ENCODE measurements at places on chromosomes 2 and 18.

DNA sequence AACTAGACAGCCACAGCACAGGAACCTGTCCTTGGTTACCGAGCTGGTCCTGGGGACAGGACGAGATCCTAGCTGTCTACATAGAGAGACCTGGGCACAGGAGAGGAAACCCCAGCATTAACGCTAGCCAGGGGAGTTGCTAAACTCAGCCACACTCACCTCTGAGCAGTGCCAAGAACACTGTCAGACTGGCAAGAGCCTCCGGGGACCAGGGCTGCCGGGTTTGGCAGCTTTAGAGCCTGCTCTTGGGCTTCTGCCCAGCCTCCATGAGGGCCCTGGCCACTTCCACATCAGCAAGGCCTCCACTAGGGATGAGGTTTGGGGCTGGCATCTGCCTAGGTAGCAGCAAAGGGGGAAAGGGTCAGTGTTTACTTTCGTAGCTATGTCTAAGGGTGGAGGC lies 6.7 kb downstream of the TMBIM1 start:
- no peak for DNase-seq

DNA sequence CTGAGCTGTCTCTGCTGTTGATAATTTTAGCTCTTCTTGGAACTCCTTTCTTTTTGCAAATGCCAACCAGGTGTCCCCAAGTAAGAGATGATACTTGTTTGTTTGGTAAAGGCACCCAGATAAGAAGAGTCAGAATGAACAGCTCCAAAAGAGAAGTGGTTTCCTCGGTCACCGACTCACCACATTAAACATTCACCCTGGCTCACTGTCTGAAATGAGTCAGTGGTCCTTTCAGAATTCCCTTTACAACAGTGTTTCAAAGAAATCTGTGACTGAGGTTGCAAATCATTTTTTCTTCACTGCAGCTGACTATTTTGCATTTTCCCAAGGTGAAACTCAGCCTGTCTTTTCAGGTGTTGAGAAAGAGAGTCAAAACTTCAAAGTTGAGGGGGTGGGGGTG lies 16.2 kb upstream of the CXCR4 start:
- no peak for DNase-seq

DNA sequence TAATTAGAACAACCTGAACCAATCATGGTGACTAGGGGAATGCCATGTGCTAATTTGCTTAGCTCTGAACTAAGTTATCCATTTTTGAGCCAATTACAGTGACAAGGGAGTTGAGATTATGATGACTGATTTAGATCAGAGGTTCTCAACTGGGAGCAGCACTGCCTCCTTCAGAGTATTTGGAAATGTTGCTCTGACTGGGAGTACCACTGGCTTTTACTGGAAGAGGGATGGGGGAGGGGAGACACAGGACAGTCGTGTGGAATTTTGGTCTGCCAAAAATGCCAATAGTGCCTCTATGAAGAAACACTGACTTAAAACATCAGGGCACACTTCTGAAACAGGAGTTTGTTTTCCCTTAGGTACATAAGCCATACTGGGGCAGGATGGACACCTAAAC lies 48.1 kb upstream of the VPS54 start:
- DNase-seq, result no peak

DNA sequence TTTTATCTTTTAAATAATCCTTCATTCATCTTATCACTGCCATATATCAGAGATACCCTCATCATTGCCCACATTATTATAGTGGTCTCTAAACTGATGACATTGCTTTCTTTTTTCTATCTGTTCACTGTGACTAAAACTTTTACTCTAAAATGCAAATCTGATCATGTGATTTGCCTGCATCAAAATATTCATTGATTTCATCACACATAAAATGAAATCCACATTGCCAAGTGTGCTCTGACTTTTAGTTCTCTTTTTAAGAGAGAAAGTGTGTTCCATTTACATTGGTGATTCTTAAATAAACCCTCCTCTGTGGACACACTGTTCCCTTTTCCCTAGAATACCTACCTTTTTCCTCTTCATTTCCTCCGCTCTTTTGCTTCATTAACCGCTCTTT lies 7.5 kb downstream of the REL start:
- no peak for DNase-seq

DNA sequence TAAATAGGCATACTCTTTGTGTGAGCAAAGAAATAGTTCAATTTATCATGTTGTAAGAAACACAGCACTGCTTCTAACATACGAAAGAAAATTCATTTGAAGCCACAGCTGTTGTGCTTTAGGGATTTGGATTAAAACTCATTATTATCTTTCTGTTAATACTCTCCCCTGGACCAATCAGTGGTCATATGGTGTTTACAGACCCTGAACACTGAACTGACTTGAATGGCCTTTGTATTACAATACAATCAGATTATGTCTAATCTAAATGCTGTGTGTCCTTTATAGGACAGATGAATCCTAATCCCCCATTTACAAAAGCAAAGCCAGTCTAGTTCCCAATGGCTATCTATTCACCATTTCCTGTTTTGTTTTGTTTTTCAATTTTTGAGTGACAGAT lies 36.5 kb downstream of the ZNF385B start:
- no peak for DNase-seq

DNA sequence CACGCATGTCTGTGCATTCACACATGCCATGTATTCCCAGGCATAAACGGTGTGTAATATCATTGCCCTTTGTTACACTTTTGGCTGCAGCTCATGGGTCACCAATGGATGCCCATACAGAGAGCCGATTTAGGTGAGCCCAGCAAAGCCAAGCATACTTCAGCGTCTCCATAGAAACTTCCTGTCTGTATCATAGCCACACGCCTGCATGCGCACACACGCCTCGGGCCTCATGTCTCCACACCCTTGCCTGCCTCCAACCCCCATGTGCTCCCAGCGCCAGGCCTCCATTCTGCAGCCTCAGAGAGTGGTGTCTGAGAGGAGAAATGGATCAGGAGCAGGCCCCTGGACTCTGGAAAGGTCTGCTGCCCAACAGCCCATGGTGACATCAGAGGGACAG lies 33.5 kb upstream of the SELENOI start:
- DNase-seq, result no peak
